NCI-H69 (cell line): ENCODE measurements at places on chromosomes 6 and 20.

DNA sequence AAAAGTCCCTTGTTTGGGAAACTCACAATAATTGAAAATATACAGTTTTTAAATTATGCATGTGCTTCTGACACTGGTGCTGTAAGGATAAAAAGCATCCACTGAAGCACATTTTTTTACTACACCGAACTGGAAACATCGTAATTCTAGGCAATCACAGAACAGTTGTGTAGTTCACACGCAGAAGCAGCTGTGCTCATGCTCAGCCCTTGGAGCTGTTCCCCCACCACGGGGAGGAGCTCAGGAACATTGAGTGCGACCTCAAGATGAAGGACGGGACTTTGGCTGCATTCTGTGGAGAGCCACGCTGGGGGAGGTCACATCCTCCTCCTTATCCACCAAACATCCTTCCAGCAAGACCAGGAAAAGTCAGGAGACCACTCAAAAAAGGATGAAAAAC is 466.3 kb upstream of the CDH4 start:
- no peak for DNase-seq

GRCh38 chr6:14505401-14505800 is 387.8 kb downstream of the CD83 start:
- no peak for DNase-seq

DNA sequence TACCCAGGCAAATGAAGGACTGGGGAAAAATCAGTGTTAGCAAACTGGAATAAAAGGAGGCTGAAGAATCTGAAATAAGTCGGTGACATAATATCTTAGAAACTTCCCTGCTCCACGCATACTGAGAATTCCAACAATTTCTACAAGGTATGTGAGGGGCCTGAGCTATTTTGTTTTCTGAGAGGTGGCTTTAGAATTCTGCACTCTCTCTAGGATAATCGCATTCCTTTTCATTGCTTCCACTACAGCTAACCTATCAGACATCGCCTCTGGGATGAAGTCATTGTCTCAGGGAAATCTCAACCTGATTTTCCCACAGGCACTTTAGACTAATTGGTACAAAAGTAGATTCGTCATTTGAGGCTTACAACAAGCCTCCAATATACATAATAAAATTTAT is 740.8 kb downstream of the PHF3 start:
- no peak for DNase-seq

GRCh38 chr6:111646034-111646433 is 40.4 kb upstream of the TRAF3IP2 start:
- DNase-seq: no peak

GRCh38 chr6:81265106-81265505 is 487.4 kb downstream of the TENT5A start:
- DNase-seq: no peak

GRCh38 chr6:145733207-145733606 is 2.1 kb downstream of the EPM2A start:
- DNase-seq: peak; percentile 34

DNA sequence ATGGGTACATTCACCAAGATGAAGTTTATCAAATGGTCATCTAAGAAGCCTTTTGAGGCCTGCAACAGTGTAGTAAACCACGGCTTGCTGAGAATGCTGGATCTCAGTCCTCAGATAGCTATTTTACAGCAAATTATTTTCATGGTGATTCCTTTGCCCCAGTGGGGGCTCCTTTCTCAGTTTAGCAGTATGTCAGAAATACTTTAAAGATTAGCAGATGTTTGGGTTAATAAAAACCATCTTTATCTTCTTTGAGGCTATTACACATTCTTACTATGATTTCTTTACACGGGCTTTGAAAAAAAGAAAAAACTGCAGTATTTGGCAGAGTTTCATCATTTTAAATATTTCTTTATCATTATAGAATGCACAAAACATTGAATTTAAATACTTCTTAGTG is 10.7 kb downstream of the MYLIP start:
- no peak for DNase-seq
